Inflammatory macrophage treated with lipopolysaccharide for 4 hours (primary cell): ENCODE measurements at places on chromosomes 4 and X.

DNA sequence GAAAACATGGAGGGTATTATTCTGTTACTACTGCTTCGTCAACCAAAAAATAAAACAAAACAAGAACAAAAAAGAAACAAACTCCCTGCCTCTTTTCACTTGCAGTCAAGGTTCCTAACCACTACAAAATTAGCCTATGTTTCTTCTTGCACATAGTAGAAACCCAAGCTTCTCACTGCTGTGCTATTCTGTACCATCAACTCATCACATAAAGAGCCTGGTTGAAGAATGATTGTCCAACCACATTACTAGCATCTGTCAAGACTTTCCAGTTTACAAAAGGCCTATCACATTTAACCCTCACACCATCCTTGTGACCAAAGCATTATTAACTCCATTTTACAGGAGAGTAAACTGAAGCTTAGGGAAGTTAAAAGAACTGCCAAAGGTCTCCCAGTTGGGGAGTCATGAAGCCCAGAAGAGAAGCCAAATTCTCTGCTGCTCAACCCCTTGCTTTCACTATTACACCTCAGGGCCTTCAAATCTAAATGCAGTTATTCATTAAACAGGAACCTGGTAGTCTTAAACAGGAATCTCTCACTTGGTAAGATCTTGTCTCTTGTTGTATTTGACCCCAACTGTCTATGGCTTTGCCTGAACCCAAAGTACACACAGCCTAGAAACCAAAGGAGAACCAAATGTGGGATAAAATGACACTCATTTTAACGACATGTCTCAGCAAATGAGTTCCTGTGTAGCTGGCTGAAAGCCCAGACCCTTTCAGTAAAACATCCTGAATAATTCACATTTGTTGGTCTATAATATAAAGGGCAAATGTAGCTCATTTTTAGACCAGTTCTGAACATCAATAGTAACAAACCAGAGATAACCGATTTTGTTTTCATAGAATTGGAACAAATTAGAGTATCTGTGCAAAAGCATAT, 8.6 kb downstream of the F9 start:
- DNase-seq = no peak

DNA sequence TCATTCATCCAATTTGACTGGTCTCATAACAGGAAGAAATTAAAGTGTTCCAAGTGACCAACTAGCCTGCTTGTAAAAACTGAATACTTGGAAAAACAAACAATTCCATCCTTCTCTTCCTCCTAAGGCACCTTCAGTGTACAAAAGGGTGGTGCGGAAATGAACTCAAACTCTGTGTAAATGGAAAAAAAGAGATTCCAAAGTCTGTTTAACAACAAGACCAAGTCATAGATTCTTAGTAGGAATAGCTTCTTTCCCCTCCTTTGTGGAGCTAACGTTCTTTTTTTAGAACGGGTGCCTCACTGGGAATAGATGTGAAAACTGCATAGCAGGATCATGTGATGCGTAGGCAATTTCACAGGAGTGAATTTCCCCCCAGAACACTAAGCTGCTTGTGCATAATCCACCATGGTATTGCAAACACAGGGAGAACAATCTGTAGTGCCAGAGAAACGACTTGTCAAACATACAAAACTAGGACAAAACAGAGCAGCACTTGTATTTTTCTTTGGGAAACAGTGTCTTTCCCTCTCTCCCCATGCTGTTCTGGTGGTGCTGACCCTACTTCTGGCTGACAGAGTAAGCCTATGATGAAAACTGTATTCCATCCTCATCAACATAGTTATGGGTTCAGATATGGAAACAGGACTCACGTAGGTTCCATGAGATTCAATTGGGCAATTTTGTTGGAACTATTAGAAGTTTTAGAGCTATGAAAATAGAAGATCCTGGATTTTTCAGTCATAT, 13.2 kb upstream of the SOD3 start:
- DNase-seq = no peak

DNA sequence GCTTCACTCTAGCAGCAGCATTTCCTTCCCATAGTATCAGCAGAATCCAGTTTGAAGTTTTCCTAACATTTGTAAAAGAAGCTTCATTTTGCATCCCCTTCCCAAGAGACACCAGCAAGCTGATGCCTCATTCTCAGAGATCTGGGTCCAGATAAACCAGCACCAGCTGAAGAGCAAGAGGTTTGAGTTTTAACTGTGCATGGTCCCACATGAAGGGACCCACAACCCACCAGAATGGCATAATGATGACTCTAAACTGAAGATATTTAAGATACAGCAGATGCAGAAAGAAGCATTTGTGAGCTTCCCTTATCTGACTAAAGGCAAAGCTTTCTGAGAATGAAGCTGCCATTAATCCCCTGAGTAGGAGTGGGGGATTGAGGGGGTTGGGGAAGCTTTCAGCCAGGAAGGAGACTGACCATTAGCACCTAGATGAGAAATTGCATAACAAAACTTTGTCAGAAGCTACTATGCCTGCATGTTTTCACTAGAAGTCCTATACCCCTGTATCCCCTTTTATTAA, 18.6 kb downstream of the NUDT6 start:
- DNase-seq = no peak

GRCh38 chrX:154918060-154918483, 31.9 kb downstream of the F8A1 start:
- DNase-seq = peak; percentile 27

- DNase-seq = no peak
These were observed 642 bp downstream of the HMGN5 start for GRCh38 chrX:81201071-81201470.

- no peak for DNase-seq
These were observed 30.5 kb downstream of the PHKA1 start for GRCh38 chrX:72683631-72684030.

DNA sequence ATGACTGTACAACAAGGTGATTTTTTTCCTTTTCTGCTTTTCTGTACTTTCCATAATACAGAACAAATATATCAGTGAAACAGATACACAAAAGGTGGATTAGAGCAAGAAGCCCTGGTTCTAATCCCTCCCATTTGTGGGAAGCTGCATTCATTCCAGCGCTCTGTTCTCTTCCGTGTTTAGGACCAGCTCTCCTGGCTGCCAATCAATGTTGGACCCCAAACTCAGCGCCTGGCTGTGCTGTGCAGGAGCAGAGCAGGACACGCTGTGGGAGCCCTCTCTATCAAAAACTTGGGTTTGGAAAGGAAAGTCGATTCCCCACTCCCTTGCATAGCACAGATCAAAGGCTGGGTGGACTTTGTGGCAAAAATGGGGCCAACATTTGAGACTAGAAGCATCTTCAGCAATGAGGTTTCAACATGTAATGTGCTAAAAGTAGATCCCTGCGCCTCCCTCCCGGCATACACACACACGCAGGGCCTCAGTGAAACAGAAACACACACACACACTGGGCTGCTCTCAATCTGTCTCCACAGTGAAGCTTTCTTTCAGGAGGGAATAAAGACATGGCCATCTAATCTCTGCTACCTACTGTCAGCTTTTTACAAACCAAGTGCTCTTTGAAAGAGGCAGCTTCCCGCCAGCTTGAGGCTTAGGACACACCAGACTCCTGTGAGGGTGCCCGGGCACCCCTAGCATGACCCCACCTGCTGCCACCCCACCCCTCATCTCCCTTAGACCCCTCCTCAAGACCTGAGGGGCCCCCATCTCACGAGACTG, 12.2 kb downstream of the WDR1 start:
- no peak for DNase-seq

DNA sequence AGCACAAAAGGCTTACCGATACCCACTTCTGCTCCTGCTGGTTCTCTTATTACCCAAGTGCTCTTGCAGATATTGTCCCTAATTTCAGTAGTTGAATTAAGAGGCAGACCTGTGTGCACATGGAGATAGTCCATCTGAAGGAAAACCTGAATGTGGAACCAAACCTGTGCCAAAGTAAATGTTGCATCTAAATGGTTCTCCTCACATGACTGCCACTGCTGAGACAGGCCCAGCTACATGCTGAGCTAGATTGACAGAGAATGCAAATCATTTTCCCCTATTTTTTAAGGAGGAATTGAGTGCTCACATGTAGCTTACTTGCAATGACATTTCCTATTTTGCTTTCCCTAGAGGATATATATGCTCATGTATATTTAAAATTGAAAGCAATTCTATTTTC, 609.1 kb upstream of the TECRL start:
- no peak for DNase-seq

GRCh38 chr4:151292038-151292437, 15.1 kb downstream of the PRSS48 start:
- no peak for DNase-seq

- no peak for DNase-seq
These were observed 64.2 kb downstream of the INTS12 start for GRCh38 chr4:105644257-105644656.

DNA sequence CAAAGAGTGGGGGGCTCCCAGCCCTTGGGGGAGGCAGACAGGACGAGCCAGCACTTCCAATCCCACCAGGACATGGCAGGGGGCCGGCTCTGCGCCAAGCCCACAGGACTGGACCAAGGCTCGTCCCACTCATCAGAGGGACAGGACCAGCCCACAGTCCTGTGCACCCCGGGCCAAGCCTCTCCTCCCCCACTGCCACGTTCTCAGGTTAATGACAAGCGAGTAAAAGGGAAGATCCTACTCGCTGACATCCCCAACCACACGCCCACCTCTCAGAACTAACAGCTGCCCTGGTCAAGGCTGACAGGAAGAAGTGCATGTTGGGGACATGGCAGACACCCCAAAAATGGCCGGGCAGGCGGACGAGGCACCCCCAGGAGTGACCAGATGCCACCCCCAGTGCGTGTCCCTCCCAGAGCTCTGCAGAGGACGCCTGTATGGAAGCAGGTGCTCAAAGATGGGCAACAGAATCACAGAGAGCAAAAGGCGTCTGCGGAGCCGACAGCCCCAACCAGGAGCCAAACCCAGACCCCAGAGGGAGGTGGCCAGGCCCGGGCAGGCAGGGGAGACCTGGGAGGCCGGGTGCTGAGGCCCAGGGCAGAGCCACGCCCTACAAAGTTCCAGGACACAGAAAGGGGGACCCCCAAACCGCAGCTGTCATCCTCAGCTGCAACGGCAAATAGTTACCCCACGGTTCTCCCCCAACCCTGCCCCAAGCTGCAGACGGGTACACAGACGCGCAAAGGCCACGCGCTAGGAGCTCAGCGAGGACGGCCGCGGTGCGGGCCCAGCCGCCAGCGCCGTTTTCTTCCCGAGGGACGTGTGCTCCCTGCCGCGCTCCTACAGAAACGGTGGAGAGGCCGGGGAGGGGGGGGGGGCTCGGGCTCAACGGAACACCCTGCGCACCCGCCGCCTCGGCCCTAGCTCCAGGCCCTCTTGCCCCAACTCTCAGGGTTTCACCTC, 1.7 kb downstream of the CTBP1 start:
- peak; percentile 15 for DNase-seq

GRCh38 chrX:53257166-53257565, 24.2 kb downstream of the IQSEC2 start:
- DNase-seq = no peak
